ENCODE measurements at places on chromosomes 16 and 17. TPM values are rescaled to one million over a fixed set of nuclear protein-coding genes. Genes with fewer than 3 reads are reported as not detected.
A peak's percentile ranks its signal among the peaks of the same experiment; 100 is the strongest.

DNA sequence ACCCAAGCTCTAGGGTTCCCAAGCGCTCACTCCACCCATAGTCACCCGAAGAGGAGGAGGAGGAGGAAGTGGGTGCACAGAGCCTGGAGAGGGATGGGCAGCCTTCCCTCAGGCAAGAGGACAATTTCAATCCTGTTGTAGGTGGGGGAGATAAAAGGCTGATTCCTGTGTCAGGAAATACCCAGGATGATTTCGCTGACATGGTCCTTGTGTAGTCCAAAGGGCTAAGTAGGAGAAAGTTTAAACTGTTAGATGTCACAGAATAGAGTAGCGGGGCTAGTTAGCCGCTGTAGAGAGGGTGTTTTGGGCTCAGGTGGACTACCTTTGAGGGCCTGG, 1.3 kb upstream of the EXOC7 start:
- no peak for DNase-seq

The MPO gene
- 7.7 TPM for total RNA-seq

DNA sequence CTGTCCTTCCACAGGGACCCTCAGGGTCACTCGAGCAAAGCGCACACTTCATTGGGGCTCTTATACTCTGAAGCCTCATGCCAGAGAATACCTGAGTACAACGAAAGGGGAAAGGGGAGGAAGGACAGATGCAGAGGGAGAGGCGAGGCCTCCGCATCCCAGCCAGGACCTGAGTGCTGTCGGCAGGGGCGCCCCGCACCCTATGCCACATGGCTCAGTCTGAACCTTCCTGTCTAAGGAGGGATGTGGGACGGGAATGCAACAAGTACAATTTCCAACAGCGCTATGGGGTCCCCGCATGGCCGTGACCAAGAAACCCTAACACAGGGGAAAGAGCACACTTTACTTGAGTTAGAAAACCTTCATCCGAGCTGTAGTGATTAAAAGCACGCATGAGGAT, 39.8 kb upstream of the FAAP100 start:
- DNase-seq: no peak

DNA sequence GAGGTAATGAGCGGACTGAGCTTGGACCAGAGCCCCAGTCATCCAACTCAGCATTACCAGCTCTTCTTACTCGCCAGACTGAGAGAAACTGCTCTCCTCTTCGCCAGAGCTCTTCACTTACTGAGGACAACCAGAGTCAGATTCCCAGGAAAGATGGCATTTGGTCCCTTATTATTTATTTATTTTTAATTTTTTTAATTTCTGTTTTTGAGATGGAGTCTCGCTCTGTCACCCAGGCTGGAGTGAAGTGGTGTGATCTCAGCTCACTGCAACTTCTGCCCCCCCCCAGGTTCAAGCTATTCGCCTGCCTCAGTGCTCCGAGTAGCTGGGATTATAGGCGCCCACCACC, 23.3 kb downstream of the DEXI start:
- DNase-seq: no peak

- no peak for DNase-seq
Measured at GRCh38 chr16:73792199-73793020, 504.2 kb upstream of the PSMD7 start.

The MYH1 gene
- not detected for total RNA-seq

The KRTAP4-6 gene
- total RNA-seq: not detected

GRCh38 chr17:12625092-12625491, 40.6 kb upstream of the MYOCD start:
- DNase-seq: no peak

- peak; percentile 73 for DNase-seq
Measured at GRCh38 chr17:7014995-7015958, 2.9 kb downstream of the RNASEK start.

The PDF gene
- not detected for total RNA-seq

- DNase-seq: peak; percentile 73
Measured at GRCh38 chr16:57677622-57678369, 9.7 kb downstream of the ADGRG3 start.

GRCh38 chr17:12619459-12620199, 46.1 kb upstream of the MYOCD start:
- DNase-seq: no peak

DNA sequence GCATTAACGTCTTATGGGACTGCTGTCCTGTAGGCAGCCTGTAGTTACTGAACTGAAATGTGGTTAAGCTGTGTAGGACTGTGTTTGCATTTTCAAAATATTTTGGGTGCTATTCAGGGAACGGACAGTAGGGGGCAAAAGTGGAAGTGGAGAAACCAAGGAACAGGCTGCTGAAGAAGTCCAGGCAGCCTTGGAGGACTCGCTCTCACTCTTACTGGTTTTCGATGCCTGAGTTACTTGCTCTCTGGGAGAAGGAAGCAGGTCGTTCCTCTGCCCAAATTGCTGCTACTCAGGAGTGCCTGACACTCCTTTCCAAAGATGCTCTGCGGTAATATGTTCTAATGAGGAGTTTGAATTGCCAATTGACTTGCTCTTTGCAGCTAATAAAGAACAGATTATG, 64.5 kb upstream of the RBFOX1 start:
- peak; percentile 39 for DNase-seq

DNA sequence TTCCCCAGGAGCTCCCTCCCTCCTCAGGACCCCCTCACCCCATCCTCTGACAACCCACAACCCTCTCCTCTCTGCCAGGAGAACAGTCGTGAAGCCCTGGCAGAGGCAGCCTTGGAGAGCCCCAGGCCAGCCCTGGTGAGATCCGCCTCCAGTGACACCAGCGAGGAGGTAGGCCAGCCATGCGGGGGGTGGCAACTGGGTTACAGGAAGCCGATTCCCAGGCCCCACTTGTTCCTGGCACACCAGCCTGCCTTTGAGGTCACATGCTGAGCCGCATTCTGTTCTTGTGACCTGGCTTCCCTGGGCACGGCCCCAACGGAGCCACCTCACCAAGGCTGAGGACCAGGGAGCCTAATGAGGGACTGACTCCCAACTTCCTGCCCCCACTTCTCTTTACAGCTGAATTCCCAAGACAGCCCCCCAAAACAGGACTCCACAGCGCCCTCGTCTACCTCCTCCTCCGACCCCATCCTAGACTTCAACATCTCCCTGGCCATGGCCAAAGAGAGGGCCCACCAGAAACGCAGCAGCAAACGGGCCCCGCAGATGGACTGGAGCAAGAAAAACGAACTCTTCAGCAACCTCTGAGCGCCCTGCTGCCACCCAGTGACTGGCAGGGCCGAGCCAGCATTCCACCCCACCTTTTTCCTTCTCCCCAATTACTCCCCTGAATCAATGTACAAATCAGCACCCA, 7.9 kb downstream of the NAT9 start:
- no peak for DNase-seq

DNA sequence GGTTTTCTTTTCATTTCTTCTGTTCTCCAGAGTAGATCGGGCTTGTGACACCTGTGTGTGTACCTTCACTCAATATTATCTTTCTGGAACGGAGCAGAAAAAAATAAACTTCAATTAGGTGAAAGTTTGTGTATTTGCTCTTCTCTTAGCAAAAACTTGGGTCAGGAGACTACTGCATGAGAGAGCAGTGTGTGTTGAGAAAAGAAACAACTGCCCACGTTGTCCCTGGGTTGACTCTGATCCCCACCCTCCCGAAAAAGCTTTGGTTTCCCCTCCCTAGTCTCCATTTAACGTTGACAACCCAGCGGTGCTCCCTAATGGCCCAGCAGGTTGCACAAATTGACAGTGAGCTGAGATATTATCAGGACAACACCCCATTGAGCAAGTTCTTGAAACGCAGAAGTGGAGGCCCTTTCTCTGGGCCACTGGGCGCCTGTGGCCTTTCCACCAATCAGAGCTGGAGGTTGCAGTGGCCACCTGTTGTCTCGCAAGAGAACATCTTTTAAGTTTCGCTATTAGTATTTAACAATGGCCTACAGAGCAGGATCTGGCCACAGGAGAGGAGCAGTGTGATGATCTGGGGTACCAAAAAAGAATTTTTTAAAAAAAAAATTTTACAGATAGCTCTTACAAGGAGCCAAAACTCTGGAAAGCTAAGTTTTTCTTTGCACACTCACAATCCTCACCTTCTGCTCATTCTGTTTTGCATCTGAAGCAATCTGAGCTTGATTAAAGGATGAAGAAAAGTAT, 1.5 kb upstream of the TOX3 start:
- peak; percentile 30 for DNase-seq

- DNase-seq: no peak
Measured at GRCh38 chr17:28895794-28896447, 1.6 kb downstream of the FLOT2 start.

- no peak for DNase-seq
Measured at GRCh38 chr16:23570992-23571632, 13.6 kb downstream of the UBFD1 start.
